ENCODE measurements at places on chromosomes 6 and 20.

GRCh38 chr20:46872328-46873211, 22.1 kb upstream of the EYA2 start:
- DNase-seq: no peak

GRCh38 chr6:89750338-89750737, 69.3 kb downstream of the MDN1 start:
- no peak for DNase-seq

DNA sequence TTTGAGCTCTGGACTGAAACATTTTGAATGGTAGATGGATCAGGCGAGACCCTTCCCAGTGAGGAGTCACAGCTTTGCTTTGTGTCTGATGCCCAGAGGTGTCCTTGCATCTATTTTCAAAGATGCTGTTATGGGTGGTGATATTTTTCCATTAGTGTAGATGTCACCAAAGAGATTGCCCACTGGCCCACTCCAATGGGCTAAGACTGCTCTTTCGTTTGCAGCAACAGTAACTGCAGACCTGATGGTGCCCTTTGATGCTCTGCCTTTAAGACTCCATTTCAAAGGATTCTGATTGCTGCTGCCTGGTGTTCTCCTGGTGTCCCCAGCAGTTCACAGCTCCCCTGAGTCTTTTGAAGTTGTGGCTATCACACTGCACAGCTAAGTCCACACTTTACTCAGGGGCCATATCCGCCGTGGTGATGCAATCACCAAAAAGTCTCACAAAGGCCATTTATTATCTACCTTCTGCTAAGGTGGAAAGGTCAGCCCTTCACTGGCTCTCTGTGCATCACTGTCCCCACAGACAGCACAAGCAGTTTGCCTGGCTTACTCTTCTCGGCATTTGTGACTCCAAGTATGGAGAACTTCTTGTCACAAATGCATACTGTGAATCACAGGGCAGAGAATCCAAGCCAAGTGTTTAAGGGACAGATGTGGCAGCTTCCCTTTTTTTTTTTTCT, 56.4 kb downstream of the NOX3 start:
- no peak for DNase-seq

- no peak for DNase-seq
Measured at GRCh38 chr6:21450149-21450548, 143.4 kb upstream of the SOX4 start.

DNA sequence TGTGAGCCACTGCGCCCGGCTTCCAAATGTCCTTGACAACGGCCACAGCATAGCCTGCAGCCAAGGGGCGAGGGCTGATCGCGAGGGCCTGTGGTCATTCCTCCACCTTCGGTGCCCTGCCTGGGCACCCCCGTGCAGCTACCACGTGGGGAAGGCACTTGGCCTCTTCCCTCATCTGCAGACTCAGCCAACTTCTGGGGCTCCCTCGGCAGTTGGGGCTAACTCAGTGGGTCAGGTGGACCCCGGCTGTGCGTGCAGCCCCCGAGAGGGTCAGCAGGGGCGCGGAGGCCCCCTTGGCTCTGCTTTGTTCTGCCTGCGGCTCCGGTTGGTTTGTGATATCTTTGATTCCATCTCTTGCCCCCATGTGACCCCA, 52.9 kb upstream of the BHLHE23 start:
- no peak for DNase-seq

- DNase-seq: peak; percentile 45
Measured at GRCh38 chr6:29965873-29966601, 23.7 kb downstream of the HLA-A start.

DNA sequence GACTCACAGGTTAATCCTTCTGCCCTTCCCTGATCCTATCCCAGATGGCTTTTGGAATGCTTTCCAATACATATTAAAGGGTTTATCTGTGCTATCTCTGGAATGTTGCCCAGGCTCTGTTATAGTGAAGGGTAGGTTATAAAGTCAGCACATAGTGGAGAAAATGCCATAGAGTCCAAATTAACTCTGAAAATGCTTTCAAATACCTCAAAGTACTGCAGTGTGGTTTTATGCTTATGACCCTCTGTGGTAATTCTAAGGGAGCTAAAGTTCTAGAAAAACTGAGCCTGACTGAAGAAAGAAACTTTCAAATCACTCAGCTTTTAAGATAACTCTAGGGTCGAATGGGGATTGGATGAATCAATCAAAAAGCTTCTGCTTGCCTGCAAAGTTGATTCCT, 159.8 kb downstream of the PLCB1 start:
- no peak for DNase-seq

DNA sequence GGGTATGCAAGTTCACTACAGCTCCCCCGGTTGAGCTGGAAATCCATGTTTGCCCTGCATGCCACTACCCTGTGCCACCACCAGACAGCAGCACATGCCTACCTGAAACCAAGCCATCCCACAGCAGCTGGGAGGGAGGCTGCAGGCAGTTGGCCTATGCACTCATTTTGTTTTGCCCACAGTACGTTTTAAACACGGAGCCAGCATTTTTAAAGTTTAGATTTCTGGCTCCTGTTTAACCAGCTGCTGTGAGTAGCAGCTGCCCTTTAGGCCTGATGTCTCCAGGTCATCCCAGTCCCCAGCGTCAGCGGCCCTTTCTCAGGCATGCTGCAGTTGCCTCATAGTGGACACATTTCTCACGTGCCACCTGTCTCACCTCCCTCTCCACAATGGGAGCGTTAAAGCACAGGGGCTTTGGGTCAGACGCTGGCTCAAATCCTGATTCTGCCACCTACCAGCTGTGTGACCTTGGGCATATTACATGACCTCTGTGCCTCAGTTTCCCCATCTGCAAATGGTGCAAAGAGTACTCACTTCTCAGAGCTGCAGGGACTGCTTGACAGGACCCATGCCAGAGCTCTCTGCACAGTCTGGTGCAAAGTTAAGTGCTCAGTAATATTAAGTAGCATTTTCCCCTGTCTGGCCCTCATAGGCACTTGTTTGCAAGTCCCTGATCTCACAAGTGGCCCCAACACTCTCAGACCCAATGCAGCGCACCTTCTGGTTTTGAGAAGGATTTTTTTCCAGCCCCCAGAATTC, 8.2 kb upstream of the UBE2V1 start:
- DNase-seq: no peak

DNA sequence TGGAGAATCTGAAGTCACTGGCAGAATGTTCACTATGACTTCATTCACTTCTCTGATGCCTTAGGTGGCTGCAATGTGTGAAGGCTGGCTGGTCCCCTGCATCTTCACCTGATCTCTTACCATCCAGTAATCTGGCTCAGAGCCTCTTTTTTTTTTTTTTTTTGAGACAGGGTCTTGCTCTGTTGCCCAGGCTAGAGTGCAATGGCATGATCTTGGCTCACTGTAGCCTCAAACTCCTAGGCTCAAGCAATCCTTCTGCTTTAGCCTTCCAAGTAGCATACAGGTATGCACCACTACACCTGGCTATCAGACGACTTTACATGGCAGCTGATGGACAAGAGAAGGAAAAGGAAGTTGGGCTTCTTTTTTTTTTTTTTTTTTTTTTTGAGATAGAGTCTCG, 25.8 kb upstream of the JARID2 start:
- no peak for DNase-seq

GRCh38 chr20:49846206-49846807, 33.7 kb downstream of the SLC9A8 start:
- DNase-seq: peak; percentile 45

DNA sequence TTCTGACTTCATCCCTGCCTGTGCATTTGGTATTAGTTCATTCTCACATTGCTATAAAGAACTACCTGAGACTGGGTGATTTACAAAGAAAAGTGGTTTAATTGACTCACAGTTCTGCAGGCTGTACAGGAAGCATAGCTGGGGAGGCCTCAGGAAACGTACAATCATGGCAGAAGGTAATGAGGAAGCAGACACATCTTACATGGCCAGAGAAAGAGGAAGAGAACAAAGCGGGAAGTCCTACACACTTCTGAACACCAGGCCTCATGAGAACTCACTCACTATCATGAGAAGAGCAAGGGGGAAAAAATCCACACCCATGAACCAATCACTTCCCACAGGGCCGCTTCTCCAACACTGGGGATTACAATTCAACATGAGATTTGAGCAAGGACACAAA, 303.9 kb downstream of the CBLN4 start:
- DNase-seq: no peak

DNA sequence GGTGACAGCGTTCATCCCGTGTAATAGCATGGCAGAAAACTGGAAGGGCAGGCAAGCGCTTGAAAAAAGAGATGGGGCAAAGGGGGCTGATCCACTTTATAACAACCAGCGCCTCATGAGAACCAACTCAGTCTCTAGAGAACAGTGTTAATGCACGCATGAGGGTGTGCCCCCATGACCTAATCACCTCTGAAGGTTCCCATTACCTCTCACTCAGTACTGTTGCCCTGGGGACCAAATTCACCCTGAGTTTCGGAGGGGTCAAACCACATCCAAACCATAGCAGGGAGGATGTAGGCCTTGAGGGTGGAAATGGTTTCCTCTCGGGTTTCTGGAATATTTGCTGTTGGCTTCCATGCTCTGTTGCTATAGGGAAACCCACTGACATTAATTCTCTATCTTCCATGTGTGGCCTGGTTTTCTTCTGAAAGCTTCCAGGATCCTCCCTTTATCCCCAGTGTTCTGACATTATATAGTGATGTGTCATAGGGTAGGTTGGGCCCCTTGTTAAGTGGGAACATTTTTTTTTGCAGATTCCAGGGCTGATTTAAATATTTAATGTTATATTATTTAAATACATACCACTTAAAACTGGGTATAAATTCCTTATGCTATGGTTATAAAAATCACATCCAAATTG, 65.2 kb downstream of the PPP1R14C start:
- no peak for DNase-seq

GRCh38 chr6:98323605-98324004, 510.8 kb upstream of the POU3F2 start:
- no peak for DNase-seq

DNA sequence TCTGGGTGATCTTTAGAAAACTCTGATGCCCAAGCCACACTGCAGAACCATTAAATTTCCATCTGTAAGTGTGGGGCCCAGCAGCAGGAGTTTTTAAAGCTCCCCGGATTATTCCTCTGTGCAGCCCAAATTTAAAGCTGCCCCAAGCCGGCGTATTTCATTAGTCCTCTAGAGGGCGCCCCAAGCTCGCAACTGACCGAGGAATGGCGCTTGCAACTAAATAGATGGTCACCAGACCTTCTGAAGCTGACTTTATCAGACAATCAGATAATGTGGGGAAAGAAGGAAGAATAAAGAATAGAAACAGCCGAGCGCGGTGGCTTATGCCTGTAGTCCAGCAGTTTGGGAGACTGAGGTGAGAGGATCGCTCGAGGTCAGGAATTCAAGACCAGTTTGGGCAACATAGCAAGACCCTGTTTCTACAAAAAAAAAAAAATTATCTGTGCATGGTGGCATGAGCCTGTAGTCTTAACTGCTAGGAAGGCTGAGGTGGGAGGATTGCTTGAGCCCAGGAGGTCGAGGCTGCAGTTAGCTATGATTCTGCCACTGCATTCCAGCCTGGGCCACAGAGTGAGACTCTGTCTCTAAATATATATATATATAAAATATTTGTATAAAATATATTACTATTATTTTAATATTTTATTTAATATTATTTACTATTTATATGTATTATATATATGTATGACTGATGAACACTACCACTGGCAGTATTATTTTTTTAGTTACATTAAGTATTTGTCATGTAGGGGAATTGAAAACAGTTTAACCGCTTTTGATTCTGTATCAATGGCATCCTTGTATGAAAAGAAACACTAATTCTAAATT, 56.0 kb downstream of the OTOR start:
- peak; percentile 28 for DNase-seq

DNA sequence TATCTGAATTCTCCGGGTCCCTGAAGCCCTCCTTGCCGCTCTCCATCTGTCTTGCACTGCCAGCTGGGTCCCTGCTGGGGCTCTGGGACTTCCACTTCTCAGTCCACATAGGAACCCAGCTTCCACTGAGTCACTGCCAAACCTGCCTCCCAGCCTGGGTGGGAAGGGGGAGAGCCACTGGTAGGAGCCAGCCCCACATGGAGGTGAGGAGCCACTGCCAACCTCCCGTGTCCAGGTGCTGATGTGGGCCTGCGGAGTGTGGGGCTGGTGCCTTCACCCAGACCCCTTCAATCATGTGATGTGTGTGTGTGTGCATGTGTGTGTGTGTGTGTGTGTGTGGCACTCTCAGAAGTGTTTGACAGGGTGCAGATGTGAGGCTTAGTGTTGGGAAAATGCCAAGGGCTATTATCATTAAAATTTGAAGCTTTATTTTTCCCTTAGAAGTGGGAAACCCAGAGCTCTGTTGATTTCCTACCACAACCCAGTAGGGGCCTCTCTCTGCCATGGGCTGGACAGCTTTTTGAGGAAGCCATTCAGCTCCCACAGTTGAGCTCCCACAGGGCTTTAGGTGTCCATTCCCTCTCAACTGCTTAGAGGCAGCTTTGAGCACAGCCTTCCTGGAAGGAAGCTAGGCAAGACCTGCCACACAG, 9.3 kb upstream of the SGK2 start:
- no peak for DNase-seq

- DNase-seq: no peak
Measured at GRCh38 chr20:4484379-4484997, 237.2 kb upstream of the PRND start.

GRCh38 chr6:135183002-135183531, 2.0 kb downstream of the MYB start:
- DNase-seq: no peak

GRCh38 chr6:26198722-26199056, 111.5 kb downstream of the HFE start:
- DNase-seq: no peak

GRCh38 chr20:63525971-63526370, 5.4 kb downstream of the PPDPF start:
- DNase-seq: no peak
